ENCODE measurements at places on chromosomes 4 and X.

GRCh38 chrX:144006811-144007210, 122.9 kb downstream of the UBE2NL start:
- no peak for DNase-seq

DNA sequence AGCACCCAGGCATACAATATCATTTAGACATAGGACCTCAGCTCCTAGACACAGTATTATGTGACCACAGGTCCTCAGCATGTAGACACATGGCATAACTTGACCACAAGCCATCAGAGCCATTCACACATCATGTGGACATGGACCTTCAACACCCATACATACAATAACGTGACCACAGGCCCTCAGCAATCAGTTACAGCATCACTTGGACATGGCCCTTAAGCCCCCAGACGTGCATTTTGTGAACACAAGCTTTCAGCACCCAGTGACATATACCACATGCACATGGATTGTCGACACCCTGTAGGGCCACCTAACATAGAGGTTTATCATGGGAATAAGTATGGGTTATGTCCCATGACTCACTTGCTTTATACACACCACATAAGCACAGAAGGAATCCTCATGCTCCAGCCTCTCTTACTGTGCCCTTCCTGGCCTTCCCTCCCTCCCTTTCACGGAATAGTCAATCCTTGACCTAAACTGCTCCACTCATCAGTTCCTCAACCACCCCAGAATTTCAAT, 1.9 kb downstream of the TSPYL2 start:
- DNase-seq: no peak

DNA sequence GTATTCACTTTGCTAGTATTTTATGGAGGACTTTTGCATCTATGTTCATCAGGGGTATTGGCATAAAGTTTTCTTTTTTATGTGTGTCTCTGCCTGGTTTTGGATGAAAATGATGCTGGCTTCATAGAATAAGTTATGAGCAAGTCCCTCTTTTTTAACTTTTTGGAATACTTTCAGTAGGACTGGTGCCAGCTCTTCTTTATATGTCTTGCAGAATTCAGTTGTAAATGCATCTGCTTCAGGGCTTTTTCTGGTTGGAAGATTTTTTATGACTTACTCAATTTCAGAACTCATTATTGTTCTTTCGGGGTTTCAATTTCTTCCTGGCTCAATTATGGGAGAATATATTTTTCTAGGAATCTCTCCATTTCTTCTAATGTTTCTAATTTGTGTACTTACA, 9.1 kb upstream of the CSN2 start:
- no peak for DNase-seq

DNA sequence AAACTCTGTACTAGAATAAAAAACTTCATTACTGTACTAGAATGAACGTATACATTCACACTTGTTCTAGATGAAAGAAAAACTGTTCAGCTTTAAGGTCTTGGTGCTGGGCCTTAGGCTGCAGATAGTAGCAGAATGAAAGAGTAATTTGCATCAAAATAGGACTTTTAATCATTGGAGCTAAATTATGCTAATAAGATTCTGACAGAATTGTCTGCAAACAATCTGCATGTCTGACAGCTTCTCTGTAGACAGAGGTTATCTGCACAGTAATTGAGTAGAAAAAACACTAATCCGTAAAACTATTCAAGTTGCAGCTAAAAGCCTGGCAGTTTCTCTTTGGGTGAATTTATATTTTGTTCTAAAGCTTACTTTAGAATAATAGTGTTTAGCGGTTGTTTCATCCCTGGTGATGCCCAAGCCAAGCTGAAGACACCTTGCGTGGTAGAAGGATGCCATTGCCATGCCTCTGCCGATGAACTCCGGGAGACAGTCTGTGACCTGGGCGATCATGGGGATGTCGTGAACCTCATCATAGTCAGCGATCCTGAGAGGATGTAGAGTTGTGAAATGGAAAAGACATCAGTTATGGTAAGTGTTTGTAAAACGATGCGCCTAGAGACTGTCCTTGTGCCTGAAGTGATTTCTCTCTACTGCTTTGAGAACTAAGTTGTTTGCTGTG, 25.3 kb downstream of the LRP2BP start:
- DNase-seq: no peak

GRCh38 chr4:149523039-149523438, 292.6 kb downstream of the IQCM start:
- no peak for DNase-seq

- no peak for DNase-seq
These were observed 5.0 kb downstream of the NAF1 start for GRCh38 chr4:163161536-163162205.

DNA sequence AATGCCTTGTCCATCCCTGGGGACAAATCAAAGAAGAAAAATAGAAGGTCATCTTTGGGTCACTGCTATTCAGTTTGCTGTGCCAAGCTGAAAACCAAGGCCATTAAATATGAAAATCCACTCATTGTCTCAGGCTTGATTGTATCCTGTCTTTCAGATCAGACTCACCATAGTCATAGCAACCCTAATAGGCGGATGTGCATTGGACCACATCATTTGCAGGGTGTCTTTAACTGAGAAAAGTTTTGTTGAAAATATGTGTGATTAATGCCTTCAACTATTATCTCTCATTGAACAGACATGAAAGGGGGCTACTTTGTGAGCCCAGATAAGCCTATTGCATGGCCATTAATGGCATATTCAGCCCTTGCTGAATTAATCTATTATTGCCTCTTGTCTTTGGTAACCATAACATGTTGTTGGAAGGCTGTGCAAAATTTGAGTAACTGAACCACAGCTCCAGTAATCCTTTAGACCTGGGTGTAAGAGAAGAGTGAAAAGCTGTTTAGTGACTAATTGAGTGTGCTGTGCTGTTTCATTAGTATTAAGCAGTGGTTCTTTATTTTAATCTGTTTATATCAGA, 453.6 kb upstream of the EPHA5 start:
- no peak for DNase-seq

- DNase-seq: no peak
These were observed 45.4 kb upstream of the TRPC5OS start for GRCh38 chrX:111830571-111830970.

DNA sequence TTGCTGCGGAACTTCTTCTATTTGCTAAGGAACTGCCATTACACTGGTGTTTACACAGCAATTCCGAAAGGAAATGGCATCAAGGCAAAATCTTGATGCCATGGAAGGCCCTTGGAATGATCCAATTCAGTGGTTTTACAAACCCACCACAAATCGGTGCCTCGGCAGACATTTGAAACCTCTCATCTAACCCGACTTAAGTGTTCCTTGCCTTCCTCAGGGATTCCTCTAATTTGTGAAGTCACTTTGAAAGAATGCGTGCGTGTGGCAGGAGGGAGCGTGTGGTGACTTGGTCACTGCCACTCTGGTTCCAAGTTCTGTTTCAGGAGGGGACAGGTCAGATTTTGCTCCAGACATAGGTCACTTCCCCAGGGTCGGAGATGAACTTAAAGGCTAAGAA, 4.8 kb downstream of the NOP14 start:
- DNase-seq: no peak

- no peak for DNase-seq
These were observed 31.8 kb downstream of the CXCL1 start for GRCh38 chr4:73901031-73901430.

DNA sequence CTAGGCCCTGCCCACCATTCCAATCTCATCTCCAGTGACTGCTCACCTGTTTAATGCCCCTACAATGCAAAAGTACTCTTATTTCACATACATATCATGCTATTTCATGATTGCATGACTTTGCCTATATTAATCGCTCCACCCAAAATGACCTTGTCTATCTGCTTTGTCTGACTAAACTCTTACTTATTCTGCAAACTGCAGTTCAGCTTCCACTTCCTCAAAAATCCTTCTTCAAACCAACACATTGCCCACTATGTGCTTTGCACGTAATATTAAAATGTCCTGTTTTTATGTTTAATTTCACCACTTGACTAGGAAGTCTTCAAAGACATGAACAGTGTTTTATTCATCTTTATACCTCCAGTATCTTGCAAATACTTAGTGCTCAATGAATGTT, 229.6 kb downstream of the OPHN1 start:
- DNase-seq: no peak

- DNase-seq: no peak
These were observed 391.8 kb upstream of the EPHA5 start for GRCh38 chr4:66062044-66062443.

- no peak for DNase-seq
These were observed 19.3 kb downstream of the CLTRN start for GRCh38 chrX:15645266-15645665.

DNA sequence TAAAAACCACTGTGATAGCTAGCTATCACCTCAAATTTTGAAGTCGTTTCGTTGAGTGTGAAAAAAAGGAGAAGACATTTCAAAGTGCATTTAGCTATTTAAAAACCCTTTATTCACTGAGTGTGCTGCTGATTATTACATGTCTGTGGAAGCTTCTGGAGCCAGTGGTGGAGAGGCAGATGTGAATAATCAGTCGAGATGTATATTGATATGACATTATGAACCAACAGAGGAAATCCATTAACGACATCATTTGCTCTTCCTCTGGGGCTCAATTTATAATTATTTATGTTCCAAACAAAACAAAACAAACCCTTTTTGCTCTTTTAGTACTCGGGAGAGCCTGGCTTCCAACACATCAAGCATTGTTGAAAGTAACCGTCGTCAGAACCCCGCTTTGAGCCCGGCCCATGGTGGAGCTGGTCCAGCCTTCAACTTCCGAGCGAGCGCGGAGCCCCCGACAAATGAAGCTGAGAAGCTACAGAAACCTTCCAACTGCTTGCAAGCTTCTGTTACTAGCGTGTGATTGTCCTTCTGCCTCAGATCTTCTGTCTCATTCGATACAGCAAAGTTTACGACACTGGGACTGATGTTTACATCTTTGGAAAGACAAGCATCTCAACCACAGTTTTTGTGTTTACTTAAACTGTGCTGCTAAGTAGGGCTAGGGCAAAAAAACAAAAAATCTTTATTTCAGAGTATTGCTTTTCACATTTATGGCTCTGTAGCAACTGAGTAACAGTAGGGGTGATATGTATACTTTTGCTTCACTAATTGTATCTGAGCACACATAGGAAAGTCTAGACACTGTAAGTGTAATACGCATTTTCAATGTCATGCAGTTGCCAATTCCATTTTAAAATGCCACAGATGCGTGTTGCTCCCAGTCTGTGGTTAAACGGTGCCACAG, 111.9 kb downstream of the STOX2 start:
- no peak for DNase-seq

GRCh38 chr4:12875640-12876243, 608.4 kb downstream of the RAB28 start:
- DNase-seq: no peak

DNA sequence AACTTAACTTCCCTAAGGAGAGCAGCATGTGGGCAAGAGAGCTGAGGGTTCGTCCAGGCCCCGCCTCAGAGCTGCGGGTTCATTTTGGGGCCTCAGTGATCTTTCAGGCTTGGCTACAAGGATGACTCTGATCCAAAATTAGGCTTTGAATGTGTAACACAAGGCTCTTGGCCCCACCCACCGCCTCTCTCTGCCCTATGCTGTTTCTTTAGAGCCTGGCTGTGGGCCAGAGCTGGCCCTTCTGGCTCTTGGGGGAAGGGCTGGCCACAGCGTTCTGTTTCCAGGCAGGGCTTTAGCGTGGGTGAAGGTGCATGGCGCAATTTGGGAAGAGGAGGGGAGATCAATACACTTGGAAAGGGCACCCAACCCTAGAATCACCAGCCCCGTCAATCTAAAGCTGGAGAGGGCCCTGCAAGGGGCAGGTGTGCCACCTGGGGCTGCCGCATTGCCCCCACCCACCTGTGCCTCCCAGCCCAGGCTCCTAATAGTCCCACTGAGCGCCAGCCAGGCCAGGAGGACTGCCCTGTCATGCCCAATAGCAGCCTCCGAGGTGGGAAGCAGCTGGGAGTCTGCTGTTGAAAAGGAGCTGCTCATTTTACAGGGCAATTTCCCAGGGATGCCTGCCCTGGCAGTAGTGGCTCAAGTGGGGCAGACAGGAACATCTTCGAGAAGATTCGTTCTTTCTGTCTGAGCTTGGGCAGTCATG, 84.5 kb upstream of the MAML3 start:
- no peak for DNase-seq

DNA sequence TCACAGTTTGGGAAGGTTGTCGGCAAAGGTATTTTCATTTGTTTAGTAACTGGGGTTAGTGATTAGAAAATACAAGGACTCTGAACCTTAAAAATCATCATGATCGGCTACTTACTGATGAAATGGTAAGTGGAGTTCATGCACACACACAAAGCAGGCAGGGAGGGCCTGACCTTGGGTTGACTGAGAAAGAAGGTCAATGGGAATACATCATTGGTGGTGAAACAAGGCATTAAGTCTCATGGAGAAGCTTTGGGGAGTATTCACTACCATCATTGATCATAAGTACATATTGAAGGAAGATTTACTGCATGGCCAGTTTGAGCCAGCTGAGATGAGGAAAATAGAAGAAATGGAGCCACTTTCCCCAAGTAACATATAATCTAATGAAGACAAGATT, 74.4 kb downstream of the LUZP4 start:
- no peak for DNase-seq
